GM12864 (cell line): ENCODE measurements at places on chromosomes 12 and 14.

DNA sequence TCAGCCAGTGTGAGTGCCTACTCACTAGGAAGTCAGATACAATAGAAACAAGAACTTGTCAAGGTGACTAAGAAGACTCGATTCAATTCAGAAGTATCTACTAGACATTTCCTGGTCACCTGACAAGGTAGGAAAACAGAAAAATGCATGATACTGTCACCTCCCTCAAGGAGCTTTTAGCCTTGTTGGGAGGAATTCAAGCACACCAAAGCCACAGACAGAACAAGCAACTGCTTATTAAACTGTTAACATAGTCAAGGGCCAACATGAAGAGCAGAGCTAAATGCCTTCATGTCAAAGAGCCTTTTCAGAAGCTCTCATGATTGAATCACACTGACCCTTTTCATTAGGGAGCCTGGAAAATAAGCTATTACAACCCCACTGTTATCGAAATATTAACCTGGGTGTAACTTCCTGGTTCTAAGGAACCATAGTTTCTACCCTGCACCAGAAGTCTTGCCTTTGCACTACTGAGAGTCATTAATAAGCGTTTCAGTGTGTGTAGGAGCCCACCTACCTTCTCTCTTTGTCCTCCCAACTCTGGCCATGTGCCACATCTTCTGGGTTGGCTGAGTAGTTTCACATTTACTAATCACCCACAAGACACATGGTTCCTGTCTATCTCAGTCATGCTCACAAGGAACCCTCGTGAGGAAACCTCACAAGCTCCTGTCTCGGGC lies 31.0 kb upstream of the LGALS3 start:
- DNase-seq: peak; percentile 98

- no peak for DNase-seq
Measured at GRCh38 chr14:100565650-100566049, 21.6 kb downstream of the BEGAIN start.

- no peak for DNase-seq
Measured at GRCh38 chr12:93639406-93639805, 37.8 kb upstream of the CRADD start.

- no peak for DNase-seq
Measured at GRCh38 chr12:123223241-123223668, 9.7 kb downstream of the MPHOSPH9 start.

- no peak for DNase-seq
Measured at GRCh38 chr12:131128556-131128955, 174.8 kb downstream of the ADGRD1 start.

DNA sequence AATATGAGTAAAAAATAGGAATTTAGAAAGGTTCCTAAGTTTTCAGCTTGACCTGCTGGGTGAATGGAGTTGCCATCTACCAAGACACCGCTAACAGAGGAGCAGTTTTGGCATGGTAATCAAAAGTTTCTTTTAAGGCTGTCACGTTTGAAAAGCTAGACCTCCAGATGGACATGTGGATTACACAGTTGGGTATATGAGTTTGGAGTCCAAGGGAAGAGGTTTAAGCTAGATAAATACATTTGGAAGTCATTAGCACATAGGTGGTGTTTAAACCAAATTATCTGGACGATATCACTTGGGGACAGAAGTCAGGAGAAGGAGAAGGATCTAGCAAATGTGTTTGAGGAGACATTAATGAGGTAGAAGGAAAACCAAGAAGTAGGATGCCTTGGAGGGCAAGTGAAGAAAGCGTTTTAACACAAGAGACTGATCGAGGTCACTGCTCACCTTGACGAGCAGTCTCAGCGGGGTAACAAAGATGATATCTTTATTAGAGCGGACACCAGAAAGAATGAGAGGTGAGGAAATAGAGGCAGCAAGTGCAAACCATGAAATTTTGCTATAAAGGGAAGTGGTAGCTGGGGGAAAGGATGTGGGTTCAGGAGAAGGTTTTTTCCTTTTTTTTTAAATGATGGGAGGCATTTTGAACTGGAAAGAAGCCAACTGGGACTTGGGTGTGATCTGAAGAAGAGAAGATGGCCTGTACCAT lies 17.6 kb downstream of the PNP start:
- no peak for DNase-seq

DNA sequence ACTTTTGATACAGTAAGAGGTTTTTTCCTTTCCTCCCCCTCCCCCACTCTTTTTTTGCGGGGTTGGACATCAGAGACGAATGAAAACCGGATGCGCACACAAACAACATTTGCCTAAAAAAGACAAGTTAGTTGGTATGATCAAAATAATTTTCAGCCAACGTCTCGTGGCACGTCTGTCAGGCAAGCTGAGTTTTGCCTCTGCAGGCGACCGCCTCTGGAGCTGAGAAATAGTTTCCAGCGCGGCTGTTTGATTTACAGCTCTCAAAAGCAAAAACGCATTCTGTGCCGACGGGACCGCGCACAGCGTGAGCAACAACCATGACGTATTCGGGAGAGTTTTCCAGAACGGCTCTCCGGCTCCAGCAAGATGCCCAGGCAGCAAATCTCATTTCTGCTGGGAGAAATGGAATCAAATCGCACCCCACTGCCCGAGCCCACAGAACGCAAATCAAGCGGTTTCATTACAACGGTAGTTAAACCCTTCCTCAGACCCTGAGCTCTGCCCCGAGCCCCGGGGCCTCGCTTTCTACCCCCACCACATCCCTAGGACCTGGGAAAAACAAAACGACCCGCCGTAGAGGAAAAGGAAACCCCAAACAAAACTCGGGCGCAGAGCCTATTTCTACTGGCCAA lies 14.2 kb upstream of the CALM1 start:
- DNase-seq: no peak

DNA sequence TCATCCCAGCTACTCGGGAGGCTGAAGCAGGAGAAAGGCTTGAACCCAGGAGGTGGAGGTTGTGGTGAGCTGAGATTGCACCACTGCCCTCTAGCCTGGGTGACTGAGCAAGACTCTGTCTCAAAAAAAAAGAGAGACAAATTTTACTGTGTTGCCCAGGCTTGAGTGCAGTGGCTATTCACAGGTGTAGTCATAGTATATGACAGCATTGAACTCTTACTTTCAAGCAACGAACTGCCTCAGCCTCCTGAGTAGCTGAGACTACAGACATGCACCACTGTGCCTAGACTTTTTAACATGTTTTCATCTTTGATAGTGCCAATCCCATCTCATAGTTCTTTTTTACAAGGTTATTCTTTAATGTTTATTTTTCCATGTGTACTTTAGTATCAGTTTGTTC lies 13.7 kb downstream of the ARID2 start:
- DNase-seq: no peak

GRCh38 chr14:52977798-52978197 lies 26.9 kb upstream of the FERMT2 start:
- no peak for DNase-seq

- peak; percentile 55 for DNase-seq
Measured at GRCh38 chr14:50798048-50798421, 32.9 kb downstream of the NIN start.

GRCh38 chr12:2283916-2284315 lies 231.1 kb downstream of the CACNA1C start:
- DNase-seq: no peak

DNA sequence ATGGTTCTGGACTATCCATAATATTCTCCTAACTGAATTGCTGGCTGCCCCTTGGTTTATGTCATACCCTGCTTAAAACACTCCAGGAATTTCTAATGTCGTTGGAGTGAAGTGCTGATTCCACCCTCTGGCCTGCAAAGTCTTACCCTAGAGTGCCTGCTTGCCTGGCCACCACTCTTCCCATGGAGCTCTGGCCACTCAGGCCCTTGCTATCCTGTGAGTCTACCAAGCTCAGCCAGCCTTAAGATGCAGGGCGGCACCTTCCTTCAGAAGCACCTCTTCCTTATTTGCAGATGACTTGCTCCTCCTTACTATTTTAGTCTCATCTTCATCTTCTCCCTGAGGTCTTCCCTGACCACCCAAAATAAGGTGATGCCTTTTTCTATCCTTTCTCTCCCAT lies 35.3 kb downstream of the SLC6A15 start:
- no peak for DNase-seq
